B cell (primary cell): ENCODE measurements at places on chromosomes 13 and 19. TPM values are rescaled to one million over a fixed set of nuclear protein-coding genes. Genes with fewer than 3 reads are reported as not detected.

Gene AMER2
- not detected in 2 replicates for total RNA-seq

Gene MYO1F
- 126 TPM in 2 replicates for total RNA-seq

Gene CCNA1
- 0.51 and 0.69 TPM in 2 replicates for total RNA-seq

Gene JUND
- total RNA-seq = 608 and 628 TPM in 2 replicates

Gene GPR4
- not detected in 2 replicates for total RNA-seq

Gene FARP1
- total RNA-seq = 1.5 TPM in 2 replicates

Gene SHISA7
- total RNA-seq = not detected in 2 replicates

Gene KIR3DL3
- not detected in 2 replicates for total RNA-seq

Gene RFPL4AL1
- total RNA-seq = not detected in 2 replicates

Gene DENND1C
- total RNA-seq = 117 and 119 TPM in 2 replicates

Gene EBI3
- total RNA-seq = 11.3 and 15.6 TPM in 2 replicates

Gene FFAR3
- total RNA-seq = not detected in 2 replicates

Gene TRMT1
- total RNA-seq = 81.6 and 91.8 TPM in 2 replicates

Gene CEACAM1
- total RNA-seq = 12.8 and 14.6 TPM in 2 replicates

Gene ZNF541
- not detected in 2 replicates for total RNA-seq

Gene KLK8
- not detected in 2 replicates for total RNA-seq

Gene PRR19
- total RNA-seq = 0.41 and 0.54 TPM in 2 replicates

Gene RAB3A
- 9.6 and 10.4 TPM in 2 replicates for total RNA-seq

Gene NDUFA11
- total RNA-seq = 107 and 115 TPM in 2 replicates
